ENCODE measurements at places on chromosomes 5 and 9.
A peak's percentile ranks its signal among the peaks of the same experiment; 100 is the strongest.

DNA sequence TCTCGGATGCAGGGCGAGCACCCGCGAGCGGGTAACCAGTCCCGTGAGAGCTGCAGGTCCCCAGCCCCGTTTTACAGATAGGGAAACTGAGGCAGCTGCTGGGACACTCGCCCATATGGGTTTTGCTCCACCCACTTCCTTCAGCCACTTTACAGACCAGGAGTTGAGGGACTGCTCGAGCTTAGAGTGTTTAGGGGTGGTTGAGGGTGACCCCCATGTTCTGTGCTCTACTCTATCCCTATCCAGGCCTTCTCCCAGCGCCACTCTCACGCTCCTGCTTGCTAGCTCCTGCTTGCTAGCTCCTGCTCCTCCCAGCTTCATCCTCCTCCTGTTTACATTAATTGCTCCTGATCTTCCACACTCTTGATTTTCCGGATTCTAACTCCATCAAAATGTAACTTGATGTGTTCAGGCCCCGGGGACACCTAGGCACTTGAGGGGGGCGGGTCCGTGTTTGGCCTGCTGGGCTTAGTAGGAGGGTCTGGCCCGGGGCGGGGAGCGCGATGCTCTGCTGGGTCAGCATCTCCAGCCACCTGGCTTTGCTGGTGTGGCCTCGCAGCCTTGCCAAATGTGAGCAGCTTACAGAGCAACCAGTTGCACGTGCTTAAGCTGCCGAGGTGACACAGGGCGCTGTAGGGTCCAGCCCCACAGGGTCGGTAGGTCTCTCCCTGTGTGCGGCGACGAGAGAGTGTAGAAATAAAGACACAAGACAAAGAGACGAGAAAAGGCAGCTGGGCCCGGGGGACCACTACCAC is 1.5 kb upstream of the PTGES2 start:
- DNase-seq: no peak

DNA sequence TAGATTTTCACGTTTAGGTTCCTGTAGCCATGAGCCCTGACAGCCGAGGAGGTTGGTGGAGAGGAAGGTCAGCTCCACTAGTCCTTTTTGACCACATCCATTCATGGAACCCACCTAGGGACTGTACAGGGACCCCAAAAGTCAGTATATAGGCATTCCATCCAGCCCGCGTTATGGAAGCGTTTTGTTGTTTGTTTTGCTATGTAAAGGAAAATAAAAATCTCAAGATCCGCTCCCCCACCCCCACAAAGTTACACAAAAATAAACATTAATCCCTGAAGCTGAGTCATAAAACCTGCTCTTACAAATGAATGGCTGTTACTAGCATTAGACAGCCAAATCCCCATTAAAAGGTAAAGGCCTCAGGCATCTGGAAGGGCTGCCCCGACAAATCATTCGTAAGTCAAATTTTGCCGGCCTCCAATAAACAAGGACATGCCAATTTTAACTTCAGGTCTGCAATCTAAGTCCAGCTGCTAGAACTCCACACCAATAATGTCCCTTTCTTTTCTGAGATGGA is 292.9 kb downstream of the MED10 start:
- no peak for DNase-seq

- DNase-seq: peak; percentile 32
Measured at GRCh38 chr9:112218908-112219307, 43.8 kb upstream of the SUSD1 start.

DNA sequence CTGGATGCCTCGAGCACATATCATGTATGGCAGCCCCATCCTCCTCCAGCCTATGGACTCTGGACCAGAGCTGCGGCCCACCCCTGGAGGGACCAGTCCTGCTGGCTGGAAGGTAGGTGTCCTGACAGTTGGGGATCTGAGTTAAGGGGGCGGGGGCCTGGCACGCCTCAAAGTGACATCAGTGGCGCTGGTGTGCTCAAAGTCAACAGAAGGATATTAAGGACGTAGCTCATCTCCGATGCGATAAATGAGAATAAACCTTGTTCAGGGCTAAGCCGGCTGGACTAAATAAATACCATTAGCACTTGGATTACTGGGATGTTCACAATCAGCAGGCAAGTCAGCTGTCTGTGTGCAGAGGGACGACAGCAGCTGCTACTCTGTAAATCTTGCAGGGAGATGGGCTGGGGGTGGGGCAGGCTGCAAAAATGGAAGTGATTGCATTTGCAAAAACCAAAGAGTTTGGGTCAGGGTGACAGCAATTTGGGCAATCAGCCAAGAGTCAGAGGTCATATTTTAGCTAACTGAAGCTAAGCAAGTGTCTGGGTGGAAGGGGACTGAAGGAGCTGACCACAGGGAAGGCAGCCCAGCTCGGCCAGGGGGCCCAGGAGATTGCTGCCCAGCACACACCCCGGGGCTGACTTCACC is 80.0 kb upstream of the LRRTM2 start:
- DNase-seq: no peak

DNA sequence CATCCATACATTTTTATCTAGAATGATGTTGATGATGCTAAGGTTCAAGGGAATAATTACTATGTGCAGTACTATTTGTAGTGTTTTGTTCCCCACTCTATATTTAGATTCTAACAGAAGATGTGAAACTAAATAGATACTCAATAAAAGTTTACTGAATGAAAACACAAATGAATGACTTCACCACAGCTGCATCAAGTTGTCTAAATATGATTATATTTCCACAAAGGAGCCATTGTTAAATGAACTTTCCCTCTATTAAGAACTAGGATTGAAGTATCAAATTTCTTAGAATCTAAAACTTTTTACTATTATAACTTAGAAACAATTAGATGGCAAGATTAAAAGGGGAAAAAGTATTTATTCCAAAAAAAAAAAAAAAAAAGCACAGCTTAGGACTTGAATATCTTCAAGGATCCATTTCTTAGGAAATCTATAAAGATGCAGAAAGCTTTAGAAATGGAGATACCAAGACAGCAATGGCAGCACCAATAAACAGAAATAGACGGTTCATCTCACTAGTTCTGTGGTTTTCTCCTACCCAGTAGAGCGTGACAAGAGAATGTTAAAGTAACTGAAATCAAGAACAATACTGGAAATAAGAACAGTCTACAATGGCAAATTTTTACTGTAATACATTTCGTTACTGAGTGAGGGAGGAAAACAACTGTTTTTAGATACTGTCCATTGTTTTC is 347.6 kb downstream of the EBF1 start:
- no peak for DNase-seq

DNA sequence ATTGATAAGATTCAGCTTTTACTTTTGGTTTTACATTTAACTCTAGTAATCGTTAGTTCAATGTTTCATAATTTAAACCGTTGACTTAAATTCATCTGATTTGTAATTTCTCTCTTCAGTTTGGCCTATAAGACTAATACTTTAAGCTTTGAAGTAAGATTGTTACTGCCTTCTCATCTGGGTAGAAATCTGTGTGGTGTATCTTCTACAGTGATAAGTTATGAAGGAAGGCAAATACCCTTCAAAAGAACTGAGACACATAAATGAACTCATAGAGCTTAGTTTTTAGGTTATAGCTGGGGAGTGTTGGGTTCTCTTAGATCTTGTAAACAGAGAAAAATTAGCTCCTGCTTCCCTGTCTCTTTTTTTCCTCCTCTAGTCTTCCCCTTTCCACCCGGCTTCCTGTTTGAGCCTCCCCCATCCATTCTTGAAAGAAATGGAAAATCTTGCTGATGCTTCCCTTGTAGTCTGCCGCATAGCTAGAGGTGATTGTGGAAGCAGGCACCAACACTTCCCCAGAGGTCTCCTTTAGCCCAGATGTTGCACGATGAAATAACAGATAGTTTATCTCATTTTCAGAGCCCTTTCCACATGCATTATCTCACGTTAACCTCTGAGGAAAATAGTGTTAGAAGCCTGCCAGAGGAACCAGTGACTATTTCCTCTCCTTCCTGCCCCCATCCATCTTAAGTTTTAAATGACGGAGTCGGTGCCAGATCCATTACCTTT is 2.0 kb upstream of the F2RL2 start:
- DNase-seq: no peak

DNA sequence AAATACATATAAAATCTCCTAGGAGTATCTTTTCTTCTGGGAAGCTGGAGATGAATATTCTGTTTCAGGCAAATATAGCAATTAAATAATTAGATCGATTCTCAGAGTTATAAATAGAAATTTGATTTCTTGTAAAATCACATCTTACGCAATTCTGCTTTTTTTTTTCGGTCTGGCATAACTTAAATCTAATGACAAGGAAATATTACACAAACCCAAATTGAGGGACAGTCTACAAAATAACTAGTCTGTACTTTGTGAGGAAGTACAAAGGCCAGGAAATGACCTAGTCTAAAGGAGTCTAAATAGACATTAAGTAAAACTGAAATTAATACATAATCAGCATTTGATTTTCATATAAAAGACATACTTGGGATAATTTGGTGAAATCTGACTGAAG is 133.3 kb downstream of the KIAA0825 start:
- DNase-seq: no peak

- no peak for DNase-seq
Measured at GRCh38 chr9:109182550-109182939, 15.5 kb upstream of the FRRS1L start.

DNA sequence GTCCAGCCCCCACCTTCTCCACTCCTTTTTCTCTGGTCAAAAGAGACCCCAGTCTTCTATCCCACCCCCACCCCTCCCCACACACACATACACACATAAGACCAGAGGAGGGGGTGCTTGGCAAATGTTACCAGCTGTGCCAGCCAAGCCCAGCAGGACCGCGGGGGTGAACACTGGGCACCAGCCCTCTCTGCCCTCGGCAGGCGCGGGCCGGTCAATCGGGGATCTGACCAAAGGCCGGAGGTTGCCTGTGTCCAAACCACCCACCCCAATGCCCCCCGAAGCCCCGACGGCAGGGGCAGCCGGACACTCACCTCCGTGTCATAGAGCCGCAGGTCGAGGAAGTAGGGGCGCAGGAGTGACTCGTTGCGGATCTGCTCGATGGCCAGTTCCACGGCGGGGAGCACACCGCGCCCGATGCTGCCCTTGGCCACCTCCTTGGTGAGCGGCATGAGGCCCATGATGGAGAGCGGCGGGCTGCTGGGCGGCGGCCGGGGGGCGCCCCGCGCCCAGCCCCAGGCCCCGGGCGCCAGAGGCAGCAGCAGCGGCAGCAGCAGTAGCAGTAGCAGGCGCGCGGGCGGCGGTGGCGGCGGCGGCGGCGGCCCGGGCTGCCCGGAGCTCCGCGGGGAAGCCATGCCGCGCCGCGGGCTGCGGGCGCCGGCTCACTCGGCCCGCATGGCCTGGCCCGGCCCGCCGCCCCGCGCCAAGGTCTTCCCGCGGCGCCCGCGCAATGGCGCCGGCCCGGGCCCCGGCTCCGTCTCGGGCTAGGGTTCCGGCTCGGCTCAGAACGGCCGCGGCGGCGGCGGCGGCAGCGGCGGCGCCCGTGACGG is 417 bp downstream of the GABBR2 start:
- DNase-seq: no peak

GRCh38 chr9:114804505-114804904 is 1.3 kb downstream of the TNFSF15 start:
- DNase-seq: no peak

DNA sequence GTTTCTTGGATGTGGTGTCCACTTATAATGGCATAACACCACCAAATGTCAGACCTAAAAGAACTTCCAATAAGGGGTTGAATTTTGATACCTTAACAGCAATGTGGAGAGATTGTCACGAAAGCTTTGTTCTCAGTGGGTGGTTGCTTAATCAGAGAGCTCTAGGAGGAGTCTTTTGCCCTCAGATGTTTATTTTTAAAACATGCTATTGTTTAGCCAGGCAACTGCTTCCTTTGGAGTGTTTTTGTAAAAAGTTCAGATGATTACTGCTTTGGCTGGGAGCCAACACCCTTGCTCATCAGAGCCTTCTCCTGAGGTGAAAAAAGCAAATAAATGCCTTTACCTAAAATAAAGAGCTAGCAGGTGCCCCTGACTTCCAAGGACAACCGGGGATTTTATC is 65.0 kb downstream of the SLC1A1 start:
- DNase-seq: no peak

GRCh38 chr5:150484964-150485692 is 22.8 kb upstream of the NDST1 start:
- no peak for DNase-seq

DNA sequence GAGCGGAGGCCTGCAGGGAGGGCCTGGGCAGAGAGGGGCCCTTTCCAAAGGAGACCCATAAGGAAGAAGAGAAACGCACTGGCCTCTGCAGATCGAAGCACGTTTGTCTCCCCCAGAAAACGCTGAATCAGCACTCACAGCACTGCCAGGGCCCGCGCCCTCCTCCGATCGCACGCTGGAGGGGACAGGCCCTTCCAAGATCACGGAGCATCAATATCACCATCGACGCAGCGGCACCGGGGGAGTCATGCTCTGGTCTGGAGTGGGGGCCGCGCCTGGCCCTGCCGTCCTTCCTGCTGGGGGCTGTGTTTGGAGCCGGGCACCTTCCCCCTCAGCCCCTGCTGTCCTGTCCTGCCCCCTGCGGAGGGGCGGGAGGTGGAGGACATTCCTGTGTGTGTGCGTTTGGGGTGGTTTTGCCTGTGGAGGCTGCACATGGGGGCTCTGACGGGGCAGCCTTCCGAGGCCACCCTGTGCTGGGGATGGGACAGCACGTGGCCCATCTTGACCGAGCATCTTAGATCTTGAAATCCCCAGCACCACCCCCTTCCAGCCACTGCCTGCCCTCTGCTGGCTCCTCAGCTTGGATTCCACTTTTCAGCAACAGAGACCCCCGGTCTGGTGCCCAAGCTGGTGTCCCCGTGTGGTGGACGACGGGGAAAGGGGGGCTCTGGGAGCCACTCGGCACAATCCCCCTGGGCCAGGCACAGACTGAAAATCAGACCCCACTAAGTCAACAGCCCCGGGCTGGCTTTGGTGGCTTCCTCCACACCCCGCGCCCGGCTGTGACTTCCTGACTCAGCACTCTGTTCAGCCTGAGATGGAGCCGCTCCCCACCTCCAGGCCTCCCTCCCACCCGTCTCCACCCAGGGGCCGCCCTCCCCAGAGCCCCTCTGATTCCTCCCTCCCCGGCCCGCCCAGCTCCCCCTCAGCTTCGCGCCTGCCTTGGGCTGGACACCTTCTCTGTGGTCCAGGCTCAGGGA is 8.3 kb downstream of the TMEM250 start:
- DNase-seq: peak; percentile 47
